Activated naive CD8-positive, alpha-beta T cell treated with anti-CD3 and anti-CD28 coated beads for 36 hours (primary cell): ENCODE measurements at places on chromosomes 5 and 9. TPM values are rescaled to one million over a fixed set of nuclear protein-coding genes. Genes with fewer than 3 reads are reported as not detected.

GRCh38 chr5:94623011-94623410 is 4.5 kb downstream of the SLF1 start:
- no peak overlapping the region for H3K4me3 ChIP-seq
- no peaks in the 10 kb centered on the region for H3K27me3 ChIP-seq
- no peak for DNase-seq
- H3K36me3 ChIP-seq: peaks cover 4% of the 10 kb centered on the region

The DAB2IP gene
- total RNA-seq: 0.18 TPM

GRCh38 chr5:112534611-112535255 is 115.7 kb upstream of the EPB41L4A start:
- no peaks in the 10 kb centered on the region for H3K36me3 ChIP-seq
- no peak overlapping the region for H3K27ac ChIP-seq
- no peak for DNase-seq
- no peaks in the 10 kb centered on the region for H3K27me3 ChIP-seq
- H3K4me1 ChIP-seq: peaks cover 7% of the 10 kb centered on the region

DNA sequence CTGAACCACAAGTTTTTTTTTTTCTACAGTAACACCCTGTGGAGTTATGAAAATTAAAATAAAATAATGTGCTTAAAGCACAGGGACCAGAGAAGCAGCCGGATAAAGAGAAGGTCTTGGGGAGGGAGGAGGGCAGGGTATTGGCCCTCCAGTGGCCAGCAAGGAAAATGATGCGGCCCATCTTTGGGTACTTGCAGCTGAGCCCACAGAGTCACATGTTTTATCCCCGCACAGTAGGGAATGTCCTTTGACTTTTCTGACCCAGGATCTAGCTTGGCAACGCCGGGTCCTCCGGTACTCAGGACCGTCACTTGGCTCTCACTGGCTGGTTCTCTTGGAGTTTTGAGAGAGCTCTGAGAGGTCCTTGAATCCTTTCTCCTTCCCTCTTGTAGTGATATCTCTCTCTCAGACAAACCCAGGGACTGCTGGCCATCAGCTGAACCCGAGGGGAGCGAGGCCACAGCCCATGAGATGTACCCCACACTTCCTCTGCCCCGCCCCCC is 35.3 kb upstream of the HSPA9 start:
- H3K4me1 ChIP-seq: peaks cover 5% of the 10 kb centered on the region
- peaks cover 82% of the 10 kb centered on the region for H3K27me3 ChIP-seq
- no peak overlapping the region for H3K27ac ChIP-seq
- no peaks in the 10 kb centered on the region for H3K36me3 ChIP-seq
- H3K4me3 ChIP-seq: no peak overlapping the region

The SLC45A2 gene
- not detected for total RNA-seq

- H3K27ac ChIP-seq: peak overlapping the region; percentile 13
- peaks cover 70% of the 10 kb centered on the region for H3K4me1 ChIP-seq
- H3K4me3 ChIP-seq: no peak overlapping the region
- no peaks in the 10 kb centered on the region for H3K27me3 ChIP-seq
- peaks cover 41% of the 10 kb centered on the region for H3K36me3 ChIP-seq
Observed at GRCh38 chr5:143051244-143052058, 281.3 kb downstream of the ARHGAP26 start.

DNA sequence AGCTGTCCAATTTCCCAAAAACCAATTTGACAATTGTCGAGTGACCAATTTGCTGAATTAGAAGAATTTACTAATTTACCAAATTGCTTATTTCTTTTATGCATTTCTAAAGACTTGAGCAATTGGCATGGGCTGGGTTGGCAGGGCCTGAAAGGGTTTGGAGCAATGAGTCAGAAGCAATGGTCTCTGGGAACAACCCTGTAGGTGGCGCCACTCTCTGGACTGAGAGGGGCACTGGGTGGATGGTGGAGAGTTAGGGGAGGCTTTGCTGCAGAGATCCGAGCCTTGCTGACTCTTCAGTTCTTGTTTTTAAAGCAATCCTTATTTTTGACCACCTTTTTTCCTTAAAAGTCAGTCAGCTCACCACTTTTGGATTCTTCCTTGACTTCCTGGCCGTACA is 71.5 kb upstream of the RPS23 start:
- peaks cover 4% of the 10 kb centered on the region for H3K27me3 ChIP-seq
- DNase-seq: peak; percentile 39
- no peak overlapping the region for H3K4me3 ChIP-seq
- H3K27ac ChIP-seq: no peak overlapping the region
- no peaks in the 10 kb centered on the region for H3K36me3 ChIP-seq
- no peaks in the 10 kb centered on the region for H3K4me1 ChIP-seq

The IRX4 gene
- total RNA-seq: not detected

The FBXO38 gene
- 35.9 TPM for total RNA-seq

DNA sequence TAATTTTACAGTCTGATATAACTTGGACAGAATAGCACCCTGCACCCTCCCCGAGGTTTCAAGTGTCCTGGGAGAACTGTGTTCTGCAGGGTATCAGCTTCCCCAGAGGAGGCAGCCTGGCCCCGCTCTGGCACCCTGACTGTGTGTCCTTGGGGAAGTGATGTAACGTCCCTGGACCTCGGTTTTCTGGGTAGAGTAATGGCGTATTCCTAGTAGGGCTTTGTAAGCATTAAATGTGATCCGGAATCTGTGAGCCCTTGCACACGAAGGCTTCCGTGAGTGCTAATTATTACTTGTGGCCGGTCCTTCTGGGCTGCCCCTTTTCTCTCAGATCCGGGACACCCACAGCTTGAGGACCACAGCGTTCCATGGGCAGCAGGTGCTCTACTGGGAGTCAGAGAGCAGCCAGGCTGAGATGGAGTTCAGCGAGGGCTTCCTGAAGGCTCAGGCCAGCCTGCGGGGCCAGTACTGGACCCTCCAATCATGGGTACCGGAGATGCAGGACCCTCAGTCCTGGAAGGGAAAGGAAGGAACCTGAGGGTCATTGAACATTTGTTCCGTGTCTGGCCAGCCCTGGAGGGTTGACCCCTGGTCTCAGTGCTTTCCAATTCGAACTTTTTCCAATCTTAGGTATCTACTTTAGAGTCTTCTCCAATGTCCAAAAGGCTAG is 1.0 kb upstream of the CACFD1 start:
- DNase-seq: no peak
- no peaks in the 10 kb centered on the region for H3K27me3 ChIP-seq
- H3K36me3 ChIP-seq: no peaks in the 10 kb centered on the region
- H3K27ac ChIP-seq: no peak overlapping the region
- peak overlapping the region; percentile 84 for H3K4me3 ChIP-seq

DNA sequence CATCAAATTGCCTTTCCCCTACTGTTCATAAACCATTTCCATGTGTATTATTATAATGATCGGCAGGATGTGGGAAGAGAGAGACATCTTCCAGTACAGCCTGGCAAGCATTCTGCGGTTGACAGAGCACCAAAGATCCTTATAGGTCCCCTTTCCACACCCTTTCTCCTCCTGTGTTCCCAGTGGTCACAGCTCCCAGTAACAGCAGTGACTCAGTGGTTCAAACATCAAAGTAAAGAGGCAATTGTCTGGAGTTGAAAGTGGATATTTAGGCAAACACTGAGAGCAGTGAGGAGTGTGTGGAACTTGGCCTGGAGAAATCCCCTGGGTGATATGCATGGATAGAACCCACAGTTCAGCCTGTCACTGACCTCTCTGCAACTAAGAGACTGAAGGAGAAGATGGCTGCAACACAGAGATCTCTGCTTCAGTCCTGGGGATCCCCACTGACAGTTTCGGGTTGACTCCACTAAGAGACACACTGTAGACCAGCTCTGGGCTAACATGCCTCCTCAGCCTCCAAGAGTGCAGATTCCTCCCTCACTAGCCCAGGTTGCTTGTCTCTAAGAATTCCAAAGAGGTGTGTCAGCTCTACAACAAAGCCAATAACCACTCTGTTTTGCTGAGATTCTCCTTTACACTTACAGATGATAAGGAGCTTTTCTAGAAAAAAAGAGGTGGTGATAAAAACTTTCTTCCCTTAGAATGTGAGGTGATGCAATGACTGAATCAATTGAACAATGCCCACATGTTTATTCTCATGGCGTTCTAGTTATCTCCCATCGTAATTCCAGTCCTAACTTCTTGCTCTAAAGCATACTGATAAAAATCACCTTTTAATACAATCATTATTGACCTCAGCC is 94.4 kb upstream of the IL6ST start:
- DNase-seq: peak; percentile 44
- peak overlapping the region; percentile 75 for H3K27ac ChIP-seq
- peaks cover 59% of the 10 kb centered on the region for H3K4me1 ChIP-seq
- no peaks in the 10 kb centered on the region for H3K36me3 ChIP-seq

The BRIX1 gene
- total RNA-seq: 115 TPM
